HCEC 1CT (cell line): ENCODE measurements at places on chromosomes 3 and 15.

DNA sequence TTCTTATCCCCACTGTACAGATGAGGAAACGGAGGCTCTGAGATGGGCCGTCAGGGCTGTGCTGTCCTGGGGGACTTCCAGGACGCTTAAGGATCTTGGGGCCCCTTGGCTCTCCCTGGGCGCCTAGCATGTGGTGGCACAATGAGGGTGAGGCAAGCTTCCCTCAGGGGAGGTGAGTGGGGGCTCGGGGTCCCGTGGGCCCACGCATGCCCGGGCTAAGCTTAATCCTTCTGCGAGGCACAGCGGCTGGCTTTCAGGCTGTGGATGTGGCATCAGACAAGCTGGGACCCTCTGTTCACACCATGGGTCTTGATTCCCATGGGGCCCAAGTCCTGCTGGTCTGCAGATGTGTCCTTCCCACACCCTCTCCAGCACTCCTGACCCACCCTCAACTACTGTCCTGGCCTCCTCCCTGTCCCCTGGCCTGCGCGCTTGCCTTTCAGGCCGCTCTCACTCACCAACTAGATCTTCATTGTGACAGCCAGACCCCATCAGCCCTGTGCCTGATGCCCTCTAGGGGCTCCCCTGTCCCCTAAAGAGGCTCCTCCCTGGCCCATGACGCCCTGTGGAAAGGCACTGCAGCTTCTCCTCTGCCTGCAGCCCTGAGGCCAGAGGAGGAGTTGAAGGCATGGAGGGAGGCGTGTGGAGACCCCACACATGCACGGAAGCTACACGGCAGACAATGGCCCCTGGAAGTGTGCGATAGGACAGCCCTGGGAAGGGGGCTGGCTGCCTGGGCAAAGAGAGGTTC lies 11.3 kb downstream of the DUSP7 start:
- DNase-seq, result no peak

- DNase-seq, result peak; percentile 86
Measured at GRCh38 chr3:62611541-62612240, 238.3 kb upstream of the FEZF2 start.

GRCh38 chr3:90145094-90145860 lies 1037.9 kb downstream of the EPHA3 start:
- DNase-seq, result peak; percentile 35

DNA sequence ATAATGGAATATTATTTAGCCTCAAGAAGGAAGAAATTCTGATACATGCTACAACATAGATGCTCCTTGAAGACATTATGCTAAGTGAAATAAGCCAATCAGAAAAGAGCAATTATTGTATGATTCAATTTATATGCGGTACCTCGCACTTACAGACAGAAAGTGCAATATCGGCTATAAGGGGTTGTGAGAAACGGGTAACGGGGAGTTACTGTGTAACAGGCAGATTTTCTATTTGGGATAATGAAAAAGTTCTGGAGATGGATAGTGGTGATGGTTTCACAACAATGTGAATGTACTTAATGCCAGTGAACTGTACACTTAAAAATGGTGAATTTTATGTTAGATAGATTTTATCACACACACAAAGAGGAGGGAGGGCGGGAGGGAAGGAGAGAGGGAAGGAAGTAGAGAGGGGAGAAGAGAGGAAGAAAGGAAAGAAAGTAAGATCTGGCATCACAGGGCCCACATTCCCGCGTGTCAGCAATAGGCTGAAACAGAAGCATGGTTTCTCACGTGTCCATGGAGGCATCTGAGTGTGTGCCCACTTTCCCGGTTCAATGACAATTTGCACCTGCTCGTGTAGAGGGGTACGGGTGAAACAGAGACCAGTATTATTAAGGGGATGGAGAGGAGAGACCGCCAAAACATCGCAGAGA lies 700 bp upstream of the BLM start:
- peak; percentile 3 for DNase-seq

GRCh38 chr3:5428607-5429516 lies 241.4 kb downstream of the EDEM1 start:
- DNase-seq, result no peak

- peak; percentile 89 for DNase-seq
Measured at GRCh38 chr15:99442252-99442897, 123.4 kb upstream of the MEF2A start.

DNA sequence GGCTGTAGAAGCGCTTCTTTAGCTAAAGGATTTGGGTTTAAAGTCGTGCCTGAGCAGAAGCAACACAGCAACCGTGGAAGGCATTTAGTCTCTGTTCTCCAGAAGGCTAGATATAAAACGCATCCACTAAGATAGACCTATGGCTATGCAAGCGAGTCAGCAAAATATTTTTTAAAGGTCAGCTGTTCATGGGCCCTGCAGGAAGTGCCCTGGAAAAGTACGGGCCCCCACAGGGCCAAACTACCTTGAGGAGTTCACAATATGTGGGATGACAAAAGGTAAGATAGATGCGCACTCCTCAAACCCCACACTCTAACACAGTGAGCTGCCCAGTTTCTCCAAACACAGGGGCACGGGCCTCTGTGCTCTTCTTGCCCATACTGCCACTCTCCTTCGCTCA lies 261.6 kb downstream of the VPS13C start:
- no peak for DNase-seq

DNA sequence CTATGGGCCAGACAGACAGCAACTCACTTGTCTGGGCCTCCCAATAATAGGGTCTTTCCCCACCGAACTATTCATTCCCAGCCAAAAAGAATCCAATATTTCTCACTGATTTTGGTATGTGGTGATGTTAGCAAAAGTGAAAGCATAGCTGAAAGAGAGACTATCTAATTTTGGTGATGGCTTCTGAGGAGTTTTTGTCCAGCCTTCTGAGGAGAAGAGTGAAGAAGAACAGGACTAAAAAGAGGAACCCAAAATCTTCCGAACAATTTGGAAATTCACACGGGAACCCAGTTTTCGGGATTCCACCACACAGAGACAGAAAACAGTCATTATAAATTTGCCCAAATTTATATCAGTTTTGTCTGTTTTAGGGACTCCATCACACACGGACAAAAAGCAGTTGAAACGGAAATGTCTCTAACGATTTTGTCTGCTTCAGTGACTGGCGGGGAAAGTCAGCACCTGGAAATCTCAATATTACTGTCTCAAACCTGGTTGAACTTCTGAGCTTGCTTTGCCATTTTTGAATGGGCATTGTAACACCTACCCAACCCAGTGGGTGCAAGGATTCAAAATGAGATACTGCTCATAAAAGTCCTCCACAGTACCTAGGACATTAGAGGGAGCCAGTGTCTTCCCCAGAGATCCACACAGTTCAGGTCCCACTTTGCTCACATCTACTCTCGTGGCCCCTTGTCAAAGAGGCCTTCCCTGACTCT lies 9.1 kb downstream of the CD80 start:
- DNase-seq, result no peak

GRCh38 chr3:30607032-30607833 lies 832 bp downstream of the TGFBR2 start:
- peak; percentile 48 for DNase-seq

GRCh38 chr3:98763819-98764418 lies 779 bp downstream of the ST3GAL6 start:
- DNase-seq, result no peak

DNA sequence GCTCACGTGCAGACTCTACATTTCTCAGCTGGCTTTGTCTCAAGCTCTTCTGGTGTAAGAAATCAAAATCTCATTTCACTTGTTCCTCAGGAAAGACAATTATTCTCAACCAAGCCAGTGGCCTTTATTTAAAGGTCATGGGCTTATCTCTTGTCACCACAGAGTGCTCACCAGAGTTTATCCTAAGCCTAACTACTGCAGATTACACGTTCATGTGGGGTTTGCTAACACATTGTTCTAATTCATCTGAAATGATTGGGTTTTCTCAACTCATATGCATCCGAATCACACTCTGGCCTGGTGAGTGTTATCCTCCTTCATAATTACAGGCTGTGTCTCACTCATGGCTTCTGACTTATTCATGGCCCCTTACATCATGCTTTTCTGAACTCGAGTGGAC lies 83.3 kb upstream of the TSC22D2 start:
- no peak for DNase-seq

- no peak for DNase-seq
Measured at GRCh38 chr15:85792102-85792731, 2.5 kb downstream of the KLHL25 start.

DNA sequence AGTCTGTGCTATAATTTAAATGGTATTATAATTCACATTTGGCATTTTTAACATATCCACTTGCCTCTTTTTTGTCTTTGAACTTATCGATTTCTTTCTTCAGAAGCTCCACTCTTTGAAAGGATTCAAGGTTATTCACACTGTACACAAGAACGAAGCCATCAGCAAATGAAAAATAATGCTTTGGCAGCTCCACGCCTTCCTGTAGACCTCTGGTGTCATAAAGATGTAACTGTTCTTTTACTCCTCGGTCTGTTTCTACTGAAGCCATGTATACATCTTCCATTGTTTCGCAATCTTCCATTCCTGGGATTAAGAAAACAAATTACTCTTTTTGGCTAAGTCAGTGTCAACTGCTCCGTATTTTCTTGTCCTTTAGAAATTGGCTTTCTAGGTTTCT lies 16.0 kb downstream of the NKIRAS1 start:
- DNase-seq, result peak; percentile 62

DNA sequence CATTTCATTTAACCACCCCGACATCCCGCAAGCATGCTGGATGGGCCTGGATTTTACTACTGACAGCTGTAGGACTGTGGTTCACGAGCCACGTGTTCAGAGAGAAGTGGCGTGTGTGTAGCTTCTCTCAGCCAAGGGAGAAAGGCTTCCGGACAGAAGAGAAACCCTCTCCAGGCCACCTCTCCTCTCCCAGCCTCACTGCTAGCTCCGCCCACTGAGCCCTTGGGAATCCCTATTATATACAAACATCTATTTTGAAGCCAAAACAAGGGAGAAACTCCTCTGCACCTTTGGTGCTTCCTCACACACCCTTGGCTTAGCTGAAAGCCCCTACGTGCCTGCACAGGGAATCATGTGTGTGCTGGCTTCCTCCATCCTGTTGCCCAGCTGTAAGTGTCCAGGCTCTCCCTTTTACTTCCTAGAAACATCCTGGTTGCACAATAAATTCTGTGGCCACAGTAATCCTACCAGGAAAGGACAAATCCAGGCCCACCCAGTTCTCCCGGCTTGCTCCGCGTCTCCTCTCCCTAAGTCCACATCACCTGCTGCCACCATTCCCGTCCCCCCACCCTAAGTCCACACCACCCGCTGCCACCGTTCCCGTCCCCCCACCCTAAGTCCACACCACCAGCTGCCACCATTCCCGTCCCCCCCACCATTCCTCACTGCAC lies 30.5 kb downstream of the PCSK6 start:
- DNase-seq, result peak; percentile 43

- DNase-seq, result peak; percentile 61
Measured at GRCh38 chr3:88203642-88204055, 53.9 kb downstream of the C3orf38 start.

DNA sequence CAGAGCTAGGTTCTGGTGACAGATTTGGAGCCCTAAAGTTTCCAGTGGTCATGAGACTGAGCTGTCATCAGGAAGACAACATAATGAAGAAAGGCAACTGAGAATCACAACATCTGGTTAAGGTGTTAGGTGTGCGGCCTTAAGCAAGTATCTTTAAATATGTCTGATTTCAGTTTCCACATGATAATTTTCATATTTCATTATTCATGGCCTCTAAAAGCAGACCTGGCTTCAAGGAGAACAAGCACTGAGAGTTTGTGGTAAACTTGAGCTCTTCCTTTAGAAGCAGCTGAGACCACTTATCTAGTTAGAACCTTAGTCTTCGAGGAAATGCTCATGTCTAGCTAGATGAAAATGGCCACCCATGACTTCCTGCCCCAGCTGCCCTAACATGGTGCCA lies 25.7 kb upstream of the MYLK start:
- no peak for DNase-seq

GRCh38 chr3:150449169-150449721 lies 41.1 kb downstream of the TSC22D2 start:
- peak; percentile 89 for DNase-seq

DNA sequence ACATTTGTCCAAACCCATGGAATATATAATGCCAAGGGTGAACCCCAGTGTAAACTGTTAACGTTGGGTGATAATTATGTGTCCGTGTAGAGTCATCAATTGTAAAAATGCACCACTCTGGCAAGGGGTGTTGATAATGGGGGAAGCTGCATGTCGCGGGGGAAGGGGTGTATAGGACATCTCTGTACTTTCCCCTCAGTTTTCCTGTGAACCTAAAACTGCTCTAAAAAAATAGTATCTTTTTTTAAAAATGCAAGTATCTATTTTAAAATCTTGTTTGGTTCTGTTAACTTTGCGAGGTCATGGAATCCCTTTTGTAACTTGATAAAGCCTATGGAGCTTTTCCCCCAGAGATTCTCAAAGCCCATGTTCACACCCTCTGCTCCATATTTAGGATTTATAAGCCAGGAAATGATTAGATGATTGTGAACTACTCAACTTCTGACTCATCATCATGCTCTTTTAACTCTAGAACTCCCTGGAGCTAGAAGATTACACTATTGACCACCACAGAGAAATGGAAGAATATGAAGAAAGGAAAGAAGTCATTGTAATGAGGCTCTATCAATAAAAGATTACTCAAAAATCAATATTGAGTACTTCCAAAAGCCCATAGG lies 56.1 kb upstream of the C3orf49 start:
- DNase-seq, result peak; percentile 91

DNA sequence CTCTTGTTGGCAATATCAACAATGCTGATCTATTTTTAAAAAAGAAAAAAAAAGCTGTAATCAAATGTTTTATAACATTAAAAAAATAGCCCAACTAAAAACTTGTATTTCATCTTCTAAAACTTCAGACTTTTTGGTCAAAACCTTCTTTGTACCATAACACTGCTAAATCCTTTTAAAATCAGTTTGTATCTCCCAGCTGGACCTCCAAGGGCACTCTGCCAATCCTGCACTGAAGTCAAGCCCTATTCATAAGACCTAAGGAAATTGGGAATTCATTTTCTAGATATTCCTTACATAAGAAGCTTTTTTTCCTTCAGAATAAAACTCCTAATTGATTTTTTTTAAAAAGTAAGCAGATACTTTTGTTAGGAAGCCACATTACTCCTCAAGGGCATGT lies 38.2 kb upstream of the HCLS1 start:
- DNase-seq, result no peak
